ENCODE measurements at places on chromosomes 7 and 10. TPM values are rescaled to one million over a fixed set of nuclear protein-coding genes. Genes with fewer than 3 reads are reported as not detected.

- DNase-seq = no peak
Observed at GRCh38 chr10:113219446-113219845, 269.4 kb downstream of the TCF7L2 start.

- DNase-seq = peak; percentile 48
Observed at GRCh38 chr7:139476139-139476538, 7.3 kb downstream of the KLRG2 start.

DNA sequence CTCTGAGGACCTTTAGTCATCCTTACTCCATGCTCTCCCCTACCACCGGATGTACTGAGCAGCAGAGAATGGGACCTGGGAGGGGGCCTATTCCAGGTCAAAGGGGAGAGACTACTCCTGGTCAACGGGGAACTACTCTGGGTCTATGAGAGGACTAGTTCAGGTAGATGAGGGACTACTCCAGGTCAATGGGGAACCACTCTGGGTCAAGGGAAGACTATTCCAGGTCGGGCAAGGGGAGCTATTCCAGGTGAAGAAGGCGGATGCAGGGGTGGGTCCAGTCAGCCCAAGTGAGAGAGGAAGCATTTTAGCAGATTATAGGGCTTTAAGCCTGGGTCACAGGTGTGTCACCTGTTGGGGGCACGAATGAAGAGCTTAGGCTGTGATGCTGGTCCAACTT lies 35.4 kb downstream of the CCM2 start:
- no peak for DNase-seq

MTURN gene
- 15.7 TPM for total RNA-seq

ATOH7 gene
- total RNA-seq = not detected

DNA sequence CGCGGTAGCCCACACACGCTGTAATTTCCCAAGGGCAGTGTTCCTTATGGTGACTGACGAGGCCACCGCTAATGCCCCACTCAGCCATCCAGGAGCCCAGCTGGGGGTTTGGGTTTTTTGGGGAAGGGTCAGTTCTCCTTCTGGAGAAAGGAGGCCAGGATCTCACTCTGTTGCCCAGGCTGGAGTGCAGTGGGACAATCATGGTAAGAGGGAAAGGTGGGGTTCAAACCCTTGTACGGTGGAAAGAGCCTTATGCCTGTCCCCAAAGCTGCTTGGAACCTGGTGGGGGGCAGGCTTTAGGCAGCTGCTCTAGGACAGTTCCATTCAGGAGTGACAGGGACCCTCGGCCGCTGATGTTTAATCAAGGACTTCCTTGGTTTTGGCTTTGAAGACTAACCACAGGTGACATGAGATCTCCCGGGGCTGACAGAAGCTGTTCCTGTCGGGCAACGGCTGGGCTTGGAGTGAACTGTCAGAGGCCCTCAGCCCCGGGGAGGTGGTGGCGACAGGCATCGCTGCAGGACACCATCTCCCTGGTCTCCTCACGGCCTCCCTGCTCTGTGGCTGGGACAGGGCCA lies 84.5 kb downstream of the CARD11 start:
- DNase-seq = no peak

PKD2L1 gene
- total RNA-seq = not detected

- DNase-seq = no peak
Observed at GRCh38 chr7:158008267-158008666, 579.4 kb downstream of the PTPRN2 start.

GIMAP6 gene
- total RNA-seq = 33.5 TPM

DNA sequence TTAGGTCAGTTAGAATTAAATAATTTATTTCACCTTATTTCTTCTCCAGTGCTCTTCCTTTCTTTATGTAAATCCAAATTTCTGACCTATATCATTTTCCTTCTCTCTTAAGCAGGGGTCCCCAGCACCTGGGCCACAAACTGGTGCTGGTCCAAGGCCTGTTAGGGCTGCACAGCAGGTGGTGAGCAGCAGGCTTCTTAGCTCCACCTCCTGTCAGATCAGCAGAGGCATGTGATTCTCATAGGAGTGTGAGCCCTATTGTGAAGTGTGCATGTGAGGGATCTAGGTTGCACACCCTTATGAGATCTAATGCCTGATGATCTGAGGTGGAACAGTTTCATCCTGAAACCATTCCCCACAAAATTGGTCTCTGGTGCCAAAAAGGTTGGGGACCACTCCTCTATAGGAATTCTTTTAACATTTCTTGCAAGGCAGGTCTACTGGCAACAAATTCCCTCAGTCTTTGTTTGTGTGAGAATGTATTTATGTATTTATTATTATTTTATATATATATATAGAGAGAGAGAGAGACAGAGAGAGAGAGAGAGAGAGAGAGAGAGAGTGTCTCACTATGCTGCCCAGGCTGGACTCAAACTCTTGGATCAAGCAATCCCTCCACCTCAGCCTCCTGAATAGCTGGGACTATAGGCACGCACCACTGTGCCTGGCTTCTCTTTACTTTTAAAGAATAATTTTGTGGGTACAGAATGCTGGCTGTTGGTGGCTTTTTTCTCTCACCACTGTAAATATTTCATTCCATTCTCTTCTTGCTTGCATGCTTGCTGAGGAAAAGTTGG lies 4.3 kb upstream of the ABCC2 start:
- no peak for DNase-seq

DNA sequence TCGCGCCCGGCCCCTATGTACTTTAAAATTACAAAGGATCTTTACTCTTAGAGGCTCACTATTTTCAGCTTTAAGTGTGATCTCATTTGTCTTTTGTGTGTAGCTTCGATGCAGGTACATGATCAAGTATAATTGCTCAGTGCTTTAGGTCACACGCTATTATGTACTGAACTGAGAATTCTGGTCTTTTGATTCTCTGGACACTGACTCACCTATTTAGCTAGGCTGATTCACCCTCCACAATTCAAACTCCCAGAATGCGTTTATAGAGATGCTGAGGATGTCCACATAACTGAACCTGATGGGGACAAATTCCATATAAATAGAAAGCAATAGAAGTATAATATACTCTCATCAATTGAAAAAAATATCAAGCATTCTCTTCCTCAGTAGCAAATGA lies 57.8 kb downstream of the PRKCQ start:
- DNase-seq = no peak

GPR15LG gene
- not detected for total RNA-seq

CC2D2B gene
- total RNA-seq = 0.22 TPM

WDR86 gene
- 0.41 TPM for total RNA-seq

DNA sequence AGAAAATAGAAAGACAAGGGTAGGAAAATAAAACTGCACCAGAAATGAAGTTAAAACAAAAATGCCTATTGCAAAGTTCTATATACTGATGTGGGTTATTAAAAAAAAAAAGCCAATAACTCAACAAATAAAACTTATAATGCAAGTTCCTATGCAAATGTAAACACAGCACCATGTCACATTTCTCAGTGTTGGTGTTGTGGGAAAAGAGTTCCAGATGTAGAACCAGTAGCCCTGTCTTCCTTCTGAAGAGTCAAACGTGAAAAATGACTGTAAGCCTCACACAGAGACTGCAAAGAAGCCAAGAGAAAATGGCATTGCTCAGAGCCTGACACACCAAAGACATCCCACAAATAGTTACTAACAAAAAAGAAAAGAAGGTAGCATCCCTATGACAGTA lies 10.1 kb downstream of the PON2 start:
- no peak for DNase-seq

GRCh38 chr10:16717622-16718395 lies 99.4 kb downstream of the RSU1 start:
- no peak for DNase-seq

Measured in Right ventricle myocardium inferior (tissue), 1 donor.